ENCODE measurements at places on chromosomes 1 and 21.
A peak's percentile ranks its signal among the peaks of the same experiment; 100 is the strongest.

DNA sequence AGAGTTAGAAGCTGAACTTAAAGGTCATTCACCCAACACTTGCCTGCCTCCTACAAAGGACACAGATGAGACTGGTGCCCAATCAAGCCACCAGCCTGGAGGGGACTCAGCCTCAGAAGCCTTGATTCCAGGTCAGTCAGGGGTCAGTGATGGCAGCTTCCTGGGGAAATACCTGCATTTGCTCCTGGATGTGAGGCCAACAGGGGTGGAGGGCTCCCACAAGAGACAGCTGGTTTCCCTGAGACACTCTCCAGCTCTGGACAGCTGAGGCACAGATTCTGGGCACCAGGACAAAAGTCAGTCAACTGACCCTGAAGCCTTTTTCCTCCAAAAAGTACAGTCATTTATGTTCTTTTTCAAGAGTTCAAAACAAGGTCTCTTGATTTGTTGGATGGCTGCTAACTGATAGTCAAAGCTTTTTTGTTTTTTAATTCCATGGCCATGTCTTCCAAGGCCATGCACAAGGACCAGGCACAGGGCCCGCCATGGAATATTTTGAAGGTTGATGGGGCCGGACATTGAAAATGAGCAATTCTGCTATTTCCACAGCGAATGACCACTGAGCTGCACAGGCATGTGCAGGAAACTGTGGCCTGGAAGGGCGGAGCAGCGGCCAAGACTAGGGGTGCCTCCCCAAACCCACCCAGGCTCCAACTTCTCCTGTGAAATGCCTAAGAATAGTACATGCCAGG, 1.8 kb downstream of the C2CD2 start:
- DNase-seq: no peak

GRCh38 chr21:34771512-34772028, 102.8 kb downstream of the CLIC6 start:
- no peak for DNase-seq

DNA sequence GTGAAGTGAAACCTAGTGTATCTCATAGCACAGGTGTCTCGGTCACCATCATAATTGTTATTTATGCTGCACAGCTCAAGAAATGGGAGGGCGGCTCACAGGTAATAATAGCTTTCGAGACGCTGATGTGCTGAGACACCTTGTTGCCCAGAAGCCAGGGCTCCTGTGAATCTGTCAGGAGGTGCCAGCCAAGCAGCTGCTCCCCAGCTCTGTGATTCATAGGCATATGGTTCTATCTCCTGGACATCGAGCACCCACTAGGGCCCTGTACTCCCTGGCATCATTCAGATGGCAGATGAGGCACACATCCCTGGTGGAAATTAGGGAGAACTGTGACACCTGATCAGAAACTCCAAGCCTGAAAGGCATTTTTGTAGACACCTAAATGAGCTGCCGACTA, 53.5 kb downstream of the SYT6 start:
- no peak for DNase-seq

- DNase-seq: no peak
These were observed 103.8 kb downstream of the EPHB2 start for GRCh38 chr1:22814176-22815042.

- no peak for DNase-seq
These were observed 943 bp downstream of the SEMA6C start for GRCh38 chr1:151145304-151146071.

DNA sequence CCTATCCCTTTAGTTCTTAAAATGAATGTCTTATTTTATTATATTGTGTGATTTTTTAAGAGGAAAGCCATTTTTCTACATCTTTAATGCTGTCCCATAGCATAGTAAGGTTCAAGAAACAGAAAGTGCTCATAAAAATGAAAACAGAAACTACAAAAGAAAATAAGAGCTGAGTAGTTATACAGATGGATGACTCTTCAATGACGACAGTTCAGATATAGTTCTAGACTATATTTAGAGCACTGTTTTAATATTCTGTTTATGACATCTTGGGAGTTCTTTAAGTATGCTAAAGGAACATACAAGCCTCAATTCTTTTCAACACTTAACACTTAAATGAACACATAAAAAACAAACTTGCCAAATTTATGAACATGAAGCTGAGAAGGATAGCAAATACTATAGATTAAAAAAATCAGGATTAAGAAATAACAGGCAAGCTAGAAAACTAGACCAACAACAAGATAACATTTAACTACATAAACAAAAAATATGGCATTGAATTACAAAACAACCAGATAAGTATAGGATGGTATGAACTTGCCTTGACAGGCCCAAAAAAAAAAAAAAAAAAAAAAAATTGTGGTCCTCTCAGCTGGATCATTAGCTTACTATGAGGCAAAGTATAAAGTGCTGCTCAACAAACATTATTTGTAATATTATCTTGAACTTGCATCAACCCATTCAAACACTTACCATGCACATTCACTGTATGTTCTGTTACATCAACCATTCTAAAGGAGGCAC, 87.9 kb downstream of the ZZZ3 start:
- no peak for DNase-seq

GRCh38 chr21:46459356-46460112, 843 bp downstream of the DIP2A start:
- DNase-seq: no peak

GRCh38 chr1:198443365-198444233, 96.9 kb downstream of the ATP6V1G3 start:
- peak; percentile 64 for DNase-seq

DNA sequence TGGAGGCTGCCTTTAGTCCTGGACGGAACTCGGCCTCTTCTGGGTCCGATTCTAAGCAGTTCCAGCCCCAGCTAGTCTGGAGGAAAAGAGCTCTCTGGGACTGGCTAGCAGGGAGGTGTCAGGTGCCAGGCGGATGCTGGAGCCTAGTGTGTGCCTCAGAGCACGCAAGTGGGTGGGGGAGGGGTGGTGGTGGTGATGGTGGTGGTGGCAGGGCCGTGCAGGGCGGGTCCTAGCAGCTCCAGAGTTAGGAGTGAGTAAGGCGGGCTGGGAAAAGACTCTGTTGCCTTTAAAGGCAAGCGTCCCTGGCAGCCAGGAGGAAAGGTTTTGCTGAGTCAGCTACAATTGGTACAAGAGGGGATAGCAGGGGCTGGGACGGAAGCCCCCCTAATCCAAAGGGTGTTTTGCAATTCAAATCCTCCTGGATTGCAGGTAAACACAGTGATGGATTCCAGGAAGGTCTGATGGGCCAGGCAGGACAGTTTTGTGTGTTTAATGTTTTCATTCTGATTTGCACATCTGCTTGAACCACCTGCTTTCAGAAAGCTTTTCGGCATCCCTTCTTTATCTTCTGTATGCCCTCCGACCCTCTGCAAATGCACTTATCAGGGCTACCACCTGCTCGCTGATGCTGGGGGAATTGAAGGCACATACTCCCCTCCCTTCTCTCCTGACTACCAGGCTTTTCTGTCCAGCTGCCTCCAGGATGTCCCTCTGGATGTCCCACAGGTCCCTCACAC, 4.1 kb upstream of the SLC2A1 start:
- DNase-seq: no peak

DNA sequence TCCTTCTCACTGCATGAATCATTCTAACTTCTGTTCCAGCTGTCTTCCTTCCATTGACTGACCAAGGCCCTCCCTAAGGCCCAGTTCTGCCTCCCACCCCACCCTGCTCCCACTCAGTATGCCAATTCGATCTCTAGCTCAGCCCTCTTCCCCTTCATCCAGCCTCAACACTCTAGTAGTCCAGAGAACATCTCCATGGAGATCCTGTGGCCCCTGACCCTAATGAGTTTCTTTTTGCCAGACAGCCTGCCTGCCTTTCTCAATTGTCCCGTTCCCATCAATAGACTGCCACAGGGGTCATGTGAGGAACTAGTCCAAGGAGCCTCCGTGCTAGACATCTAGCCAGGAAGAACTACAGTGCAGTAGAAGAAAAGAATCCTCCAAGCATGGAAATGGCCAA, 26.4 kb downstream of the RRAGC start:
- DNase-seq: no peak

DNA sequence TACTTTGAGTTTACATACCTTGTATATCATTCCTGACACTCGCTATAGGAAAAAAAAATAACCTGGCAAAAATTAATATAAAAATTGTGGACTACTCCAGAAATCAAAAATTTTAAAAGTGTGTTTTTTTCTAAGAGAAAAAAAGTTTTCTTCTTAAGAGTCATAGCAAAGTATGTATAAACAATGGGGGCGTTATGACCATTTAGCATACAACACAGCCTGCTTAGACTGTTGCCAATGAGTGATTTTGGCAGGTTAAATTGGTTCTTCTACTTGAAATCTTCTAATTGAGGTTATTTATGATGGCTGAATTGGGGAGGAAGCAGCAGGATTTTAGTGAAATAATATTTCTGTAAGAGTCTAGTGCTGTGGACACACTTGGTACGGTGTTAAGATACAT, 130.5 kb upstream of the USH2A start:
- DNase-seq: no peak

GRCh38 chr1:102821707-102822106, 286.6 kb downstream of the COL11A1 start:
- DNase-seq: no peak

- DNase-seq: no peak
These were observed 19.8 kb upstream of the SARS1 start for GRCh38 chr1:109193653-109194590.

DNA sequence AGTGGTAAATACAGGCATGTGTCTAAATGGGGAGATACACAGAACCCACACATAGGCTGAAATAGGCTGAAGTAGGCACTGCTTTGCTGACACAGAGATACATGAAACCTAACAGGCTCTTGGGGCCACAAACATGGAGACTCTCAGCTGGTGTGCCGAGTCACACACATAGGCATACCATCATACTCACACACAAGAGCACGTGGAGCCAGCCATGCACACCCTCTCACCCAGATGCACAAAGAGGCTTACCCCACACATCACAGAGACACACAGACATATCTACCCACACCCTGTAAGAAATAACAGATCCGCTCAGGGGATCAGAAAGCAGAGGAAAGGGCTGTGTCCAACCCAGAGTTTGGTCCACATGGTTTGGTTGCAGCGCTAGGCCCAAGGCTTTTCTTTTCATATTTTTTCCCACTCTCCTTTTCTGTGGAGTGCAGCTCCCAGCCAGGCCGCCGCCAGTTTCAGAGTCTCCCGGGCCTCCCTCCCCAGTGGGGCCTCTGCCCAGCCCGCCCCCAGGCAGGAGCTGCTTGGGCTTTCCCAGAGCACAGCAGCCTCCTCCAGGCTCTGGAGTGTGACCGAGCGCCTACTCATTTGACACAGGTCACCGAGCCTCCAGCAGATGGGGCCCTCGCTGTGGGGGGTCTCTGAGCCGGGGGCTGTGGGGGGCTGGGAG, 3.9 kb upstream of the POU3F1 start:
- no peak for DNase-seq

DNA sequence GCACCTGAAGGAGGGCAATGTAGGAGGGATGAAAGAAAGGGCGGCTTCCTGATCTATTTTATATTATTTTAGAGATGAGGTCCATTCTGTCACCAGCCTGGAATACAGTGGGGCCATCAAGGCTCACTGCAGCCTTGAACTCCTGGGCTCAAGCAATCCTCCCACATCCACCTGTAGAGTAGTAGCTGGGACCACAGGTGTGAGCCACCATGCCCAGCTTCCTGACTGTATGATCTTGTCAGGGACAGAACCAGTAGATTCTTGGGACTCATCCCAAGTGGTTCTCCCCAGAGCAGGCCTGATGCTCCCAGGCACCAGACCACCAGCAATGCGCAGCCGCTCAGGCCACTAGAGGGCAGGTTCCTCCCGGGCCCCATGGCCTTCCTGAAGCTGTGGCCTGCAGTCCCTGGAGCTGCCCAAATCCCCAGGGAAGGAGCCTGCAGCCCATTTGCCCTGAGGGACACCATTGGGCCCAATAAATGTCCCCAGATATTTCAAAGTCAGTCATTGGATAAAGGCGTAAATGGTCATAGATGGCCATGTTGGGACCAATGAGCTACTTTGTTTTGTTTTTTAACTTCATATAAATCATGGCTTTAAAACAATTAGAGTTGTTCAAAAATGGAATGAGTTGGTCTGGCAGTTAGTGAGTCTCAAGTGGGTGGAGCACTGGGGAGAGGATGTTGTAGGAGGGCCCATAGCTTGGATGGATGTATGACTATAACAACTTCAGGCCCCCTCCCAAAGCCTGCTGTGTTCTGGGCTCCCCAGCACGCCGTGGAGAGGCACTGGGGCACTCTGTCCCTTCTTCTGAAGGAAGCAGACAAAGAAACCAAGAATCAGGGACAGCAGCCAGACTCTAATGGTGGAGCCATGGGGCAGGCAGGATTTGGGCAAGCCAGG, 44.7 kb upstream of the GOLT1A start:
- DNase-seq: no peak

DNA sequence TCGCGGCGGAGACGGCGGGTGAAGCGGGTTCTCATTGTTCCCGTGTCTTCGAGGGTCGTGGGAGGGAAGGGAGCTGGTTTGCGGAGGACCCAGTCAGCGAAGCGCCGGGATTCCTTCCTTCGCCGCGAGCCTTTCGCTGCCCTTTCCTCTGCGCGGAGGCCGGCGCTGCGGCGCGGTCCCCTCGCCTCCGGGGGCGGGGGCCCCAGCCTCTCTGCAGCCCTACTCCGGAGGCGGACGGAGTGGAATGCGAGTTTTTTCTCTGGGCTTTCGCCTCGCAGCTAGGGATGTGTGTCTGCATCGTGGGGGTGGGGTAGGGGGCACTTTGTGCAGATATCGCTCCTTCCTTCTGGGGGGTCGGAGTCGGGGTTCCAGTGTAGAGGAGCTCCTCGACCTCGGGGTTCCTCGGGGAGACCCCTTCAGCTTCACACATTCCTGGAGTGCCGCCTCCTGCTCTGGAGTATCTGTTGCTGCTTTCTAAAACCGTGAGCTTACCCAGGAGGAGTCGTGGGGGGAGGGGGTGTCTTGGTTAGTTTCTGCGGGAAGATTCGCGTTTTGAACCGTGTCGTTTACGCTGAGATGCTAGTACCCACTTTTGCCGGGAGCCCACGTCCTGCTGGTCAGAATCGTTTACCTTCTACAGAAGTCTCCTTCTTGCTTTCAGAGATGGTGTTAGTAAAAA, 595 bp downstream of the RNF2 start:
- DNase-seq: no peak

- DNase-seq: peak; percentile 42
These were observed 226.1 kb downstream of the KCTD3 start for GRCh38 chr1:215793180-215793579.

DNA sequence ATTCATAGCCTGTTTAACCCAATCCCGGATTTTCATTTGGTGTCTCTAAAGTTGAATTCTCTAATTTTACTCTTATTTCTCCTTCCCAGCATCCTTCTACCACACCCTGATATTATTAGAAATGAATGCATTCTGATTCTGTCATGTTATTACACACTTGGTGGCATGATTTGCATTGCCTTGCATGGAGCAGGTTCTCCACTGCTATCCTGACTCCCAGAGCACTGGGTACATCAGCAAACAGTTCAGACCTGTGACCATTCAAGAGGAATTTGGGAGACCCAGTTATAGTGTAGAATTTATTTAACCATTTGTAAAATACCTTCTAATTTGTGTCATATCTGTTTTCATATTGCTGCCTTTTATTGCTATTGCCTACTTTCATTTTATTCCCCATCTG, 2.6 kb downstream of the LRRC8B start:
- DNase-seq: no peak

GRCh38 chr1:169053196-169053595, 53.3 kb upstream of the ATP1B1 start:
- DNase-seq: no peak

- DNase-seq: peak; percentile 52
These were observed 53.4 kb downstream of the ZBTB18 start for GRCh38 chr1:244104309-244105060.

GRCh38 chr21:45391743-45392572, 13.0 kb upstream of the COL18A1 start:
- no peak for DNase-seq

- DNase-seq: no peak
These were observed 7.2 kb upstream of the COL6A1 start for GRCh38 chr21:45974073-45975019.

- DNase-seq: no peak
These were observed 7.1 kb upstream of the ZNF669 start for GRCh38 chr1:247111259-247111699.
